Tibial artery (tissue), 4 donors: ENCODE measurements at places on chromosomes 11 and 22.

DNA sequence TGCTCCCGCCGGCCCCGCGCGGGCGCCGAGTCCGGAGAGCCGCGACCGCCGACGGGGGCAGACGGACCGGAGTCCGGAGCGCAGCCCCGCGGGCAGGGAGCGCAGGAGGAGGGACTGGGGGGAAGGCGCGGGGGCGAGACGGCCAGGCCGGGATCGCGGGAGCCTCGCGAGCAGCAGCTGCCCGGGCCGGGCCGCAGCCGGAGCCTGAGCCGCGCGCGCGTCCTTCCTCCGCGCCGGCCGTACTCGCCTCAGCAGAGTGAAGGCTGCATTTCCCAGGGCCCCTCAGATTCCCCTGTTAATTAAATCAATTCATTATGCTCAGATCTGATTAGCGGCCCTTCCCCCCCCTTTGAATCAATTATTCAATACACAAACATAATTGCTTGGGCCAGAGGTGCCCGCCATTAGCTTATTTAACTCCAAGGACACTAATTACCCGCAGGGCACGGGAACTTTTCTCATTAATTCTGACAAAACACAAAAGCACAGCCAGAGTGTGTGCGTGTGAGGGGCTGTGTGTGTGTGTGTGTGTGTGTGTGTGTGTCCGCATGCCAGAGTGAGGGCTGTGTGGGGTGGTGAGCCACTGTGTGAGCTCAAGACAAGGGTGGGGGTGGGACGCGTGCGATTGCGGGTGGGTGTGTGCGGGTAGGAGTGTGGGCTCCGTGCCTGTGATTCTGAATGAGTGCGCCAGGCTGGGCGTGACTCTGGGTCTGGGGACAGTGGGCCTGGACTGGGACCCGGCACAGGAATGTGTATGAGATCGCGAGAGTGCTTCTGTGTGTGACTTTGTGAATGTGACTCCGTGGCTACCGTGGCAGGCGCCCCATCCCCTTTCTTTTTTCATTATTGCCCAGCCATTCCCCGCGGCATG lies 5.1 kb upstream of the LMO1 start:
- peak; percentile 46 for DNase-seq
- peak overlapping the region; percentile 41 for H3K4me3 ChIP-seq
- peaks cover 69% of the 10 kb centered on the region for H3K27me3 ChIP-seq
- no peak overlapping the region for H3K27ac ChIP-seq

DNA sequence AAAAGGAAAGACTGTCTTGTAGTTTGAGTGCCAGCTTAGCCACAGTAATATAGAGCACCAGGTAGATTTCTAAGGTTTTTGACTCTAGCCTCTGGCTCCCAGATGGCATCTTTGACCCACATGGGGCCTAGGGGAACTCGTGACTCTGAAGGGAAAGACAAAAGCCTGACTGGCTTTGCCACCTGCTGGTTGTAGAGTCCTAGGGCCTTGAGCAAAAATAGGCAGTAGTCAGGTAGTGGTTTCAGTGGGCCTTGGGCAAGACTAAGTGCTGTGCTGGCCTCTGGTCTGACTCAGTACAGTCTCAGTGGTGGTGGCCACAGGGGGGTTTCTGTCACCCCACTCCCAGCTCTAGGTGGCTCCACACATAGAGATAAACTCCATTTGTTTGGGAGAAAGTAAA lies 349.4 kb downstream of the FAM181B start:
- no peaks in the 10 kb centered on the region for H3K36me3 ChIP-seq
- H3K4me3 ChIP-seq, result no peak overlapping the region
- H3K4me1 ChIP-seq, result no peaks in the 10 kb centered on the region
- no peak for DNase-seq
- no peaks in the 10 kb centered on the region for H3K27me3 ChIP-seq
- no peak overlapping the region for H3K27ac ChIP-seq

DNA sequence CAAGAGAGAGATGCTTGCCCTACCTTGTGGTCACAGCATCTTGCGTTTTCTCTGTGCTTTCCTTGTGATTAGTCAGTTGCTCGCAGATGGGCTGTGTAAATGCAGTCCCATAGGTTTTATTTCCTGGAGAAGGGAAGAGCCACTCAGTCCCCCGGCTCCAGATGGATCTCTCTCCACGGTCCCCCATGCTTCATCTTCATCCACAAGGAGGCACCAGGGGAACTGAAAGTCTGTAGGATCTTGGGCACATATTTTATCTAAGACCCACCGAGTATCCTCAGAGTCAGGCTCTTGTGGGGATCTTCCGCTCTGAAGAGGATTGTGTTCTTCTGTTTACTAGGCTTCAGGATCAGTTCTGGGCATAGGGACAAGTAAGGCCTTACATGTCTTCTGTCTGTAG lies 66.8 kb upstream of the E2F8 start:
- H3K4me3 ChIP-seq, result no peak overlapping the region
- H3K4me1 ChIP-seq, result no peaks in the 10 kb centered on the region
- H3K27ac ChIP-seq, result no peak overlapping the region
- no peaks in the 10 kb centered on the region for H3K36me3 ChIP-seq
- no peaks in the 10 kb centered on the region for H3K27me3 ChIP-seq
- no peak for DNase-seq

GRCh38 chr22:39528681-39529486 lies 3.7 kb downstream of the RPS19BP1 start:
- H3K4me1 ChIP-seq, result peaks cover 75% of the 10 kb centered on the region
- peak overlapping the region; percentile 19 for H3K4me3 ChIP-seq
